Renal cortex interstitium (tissue), 15 donors: ENCODE measurements at places on chromosomes 1 and 21. TPM values are rescaled to one million over a fixed set of nuclear protein-coding genes. Genes with fewer than 3 reads are reported as not detected.

The ARHGEF16 gene
- polyA plus RNA-seq: 28.0 TPM

- no peak for DNase-seq
Measured at GRCh38 chr1:114032271-114033215, 53.3 kb downstream of the OLFML3 start.

GRCh38 chr1:115320377-115320776 lies 17.7 kb downstream of the NGF start:
- no peak for DNase-seq

DNA sequence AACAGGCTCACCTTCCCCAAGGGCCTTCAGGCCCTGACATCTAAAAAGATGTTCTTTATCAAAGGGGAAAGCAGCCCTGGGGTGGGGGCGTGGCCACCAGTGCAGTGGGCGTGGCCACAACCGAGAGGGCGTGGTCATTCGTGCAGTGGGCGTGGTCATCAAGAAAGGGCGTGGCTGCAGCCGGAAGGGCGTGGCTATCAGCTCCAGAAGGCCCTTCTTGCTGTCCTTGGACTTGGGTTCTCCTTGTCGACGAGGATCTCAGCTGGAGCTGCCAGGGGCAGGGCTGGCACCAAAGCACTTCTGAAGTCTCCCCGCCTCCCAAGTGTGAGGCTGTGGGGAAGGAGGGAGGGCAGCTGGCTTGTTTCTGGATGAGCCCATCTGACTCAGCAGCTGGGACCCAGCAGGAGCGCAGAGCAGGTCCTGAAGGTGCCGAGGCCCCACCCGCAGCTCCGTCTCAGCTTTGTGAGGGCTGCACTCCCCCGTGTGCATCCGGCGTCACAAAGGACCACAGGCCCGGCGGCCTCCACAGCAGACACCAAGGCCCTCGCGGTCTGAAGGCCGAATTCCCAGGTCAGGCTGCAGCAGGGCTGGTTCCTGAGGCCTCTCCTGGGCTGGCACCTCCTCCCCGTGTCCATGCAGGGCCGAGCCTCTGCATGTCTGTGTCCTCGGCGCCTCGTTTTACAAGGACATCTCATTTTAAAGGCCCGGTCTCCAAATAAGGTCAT lies 12.8 kb downstream of the PDE9A start:
- no peak for DNase-seq

DNA sequence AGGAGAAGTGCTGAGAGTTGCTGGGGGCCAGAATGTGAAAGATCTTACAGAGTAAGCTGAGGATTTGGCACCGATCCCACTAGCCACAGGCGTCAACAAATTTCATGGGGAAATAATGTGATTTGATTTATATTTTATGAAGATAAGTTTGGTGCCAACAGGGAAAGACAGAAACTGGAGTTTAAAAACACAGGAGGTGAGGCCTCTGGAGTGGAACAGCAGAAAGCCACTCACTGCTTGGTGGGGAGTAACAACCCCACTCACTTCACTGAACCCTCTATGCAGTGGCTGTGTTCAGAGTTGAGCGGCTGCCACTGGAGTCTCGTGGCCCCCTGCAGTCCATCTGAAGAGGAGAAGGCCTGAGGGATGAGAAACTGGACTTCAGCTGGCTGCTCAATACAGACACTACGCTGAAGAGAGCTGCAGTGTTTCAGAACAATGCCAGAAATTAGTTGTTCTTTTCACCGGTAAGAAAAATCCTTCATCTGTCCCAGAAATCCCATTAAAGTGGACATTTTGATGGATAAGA lies 48.0 kb upstream of the RXRG start:
- DNase-seq: no peak

GRCh38 chr1:186804679-186805078 lies 24.1 kb upstream of the PLA2G4A start:
- no peak for DNase-seq

GRCh38 chr1:109901524-109902145 lies 9.0 kb upstream of the CSF1 start:
- DNase-seq: no peak

GRCh38 chr1:210263963-210264362 lies 31.4 kb downstream of the SERTAD4 start:
- no peak for DNase-seq

DNA sequence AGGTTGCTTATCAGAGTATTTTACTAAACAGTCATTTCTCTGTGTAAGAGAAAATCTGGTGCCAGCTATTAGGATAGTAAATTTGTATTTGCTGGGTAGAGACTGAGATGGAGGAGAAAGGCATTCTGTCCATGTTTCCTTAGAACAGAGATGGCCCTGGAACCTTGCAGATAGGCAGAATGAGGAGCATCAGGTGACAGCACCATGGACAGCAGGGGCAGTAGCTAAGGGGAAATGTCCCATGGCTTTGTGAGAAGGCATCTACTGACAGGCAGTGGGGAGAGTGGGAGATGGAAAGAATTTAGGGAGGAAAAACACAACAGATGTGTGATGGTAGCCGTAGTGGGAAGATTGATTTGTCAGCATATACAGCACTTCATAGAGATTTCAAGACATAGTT lies 105.0 kb downstream of the PRRX1 start:
- no peak for DNase-seq

GRCh38 chr1:240000634-240001033 lies 91.0 kb upstream of the FMN2 start:
- no peak for DNase-seq

DNA sequence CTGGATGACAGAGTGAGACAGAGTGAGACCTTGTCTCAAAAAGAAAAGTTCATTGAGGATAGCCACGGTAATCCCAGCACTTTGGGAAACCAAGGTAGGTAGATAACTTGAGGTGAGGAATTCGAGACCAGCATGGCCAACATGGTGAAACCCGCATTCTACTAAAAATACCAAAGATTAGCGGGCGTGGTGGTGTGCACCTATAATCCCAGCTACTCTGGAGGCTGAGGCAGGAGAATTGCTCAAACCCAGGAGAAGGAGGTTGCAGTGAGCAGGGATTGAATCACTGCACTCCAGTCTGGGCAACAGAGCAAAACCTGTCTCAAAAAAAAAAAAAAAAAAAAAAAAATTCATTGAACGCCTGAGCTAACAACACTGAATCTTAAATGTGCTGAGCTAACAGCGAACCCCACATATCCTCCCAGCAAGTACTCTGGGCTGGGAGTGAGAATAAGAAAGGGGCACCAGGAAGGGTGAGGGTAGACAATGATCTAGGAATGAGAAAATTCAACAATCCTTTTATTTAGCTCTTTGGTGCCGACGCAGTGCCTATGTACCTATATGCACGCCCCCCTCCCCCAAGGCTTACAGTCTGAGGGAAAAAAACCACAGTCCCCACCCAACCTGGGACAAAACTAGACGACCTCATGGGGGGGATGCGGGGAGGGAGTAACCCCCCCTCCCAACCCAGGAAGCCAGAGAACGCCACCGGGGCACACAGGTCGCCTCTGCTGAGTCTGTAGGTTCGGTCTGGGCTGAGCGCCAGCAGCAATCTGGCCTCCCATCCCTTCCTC lies 1.4 kb upstream of the CACNA1S start:
- DNase-seq: no peak

DNA sequence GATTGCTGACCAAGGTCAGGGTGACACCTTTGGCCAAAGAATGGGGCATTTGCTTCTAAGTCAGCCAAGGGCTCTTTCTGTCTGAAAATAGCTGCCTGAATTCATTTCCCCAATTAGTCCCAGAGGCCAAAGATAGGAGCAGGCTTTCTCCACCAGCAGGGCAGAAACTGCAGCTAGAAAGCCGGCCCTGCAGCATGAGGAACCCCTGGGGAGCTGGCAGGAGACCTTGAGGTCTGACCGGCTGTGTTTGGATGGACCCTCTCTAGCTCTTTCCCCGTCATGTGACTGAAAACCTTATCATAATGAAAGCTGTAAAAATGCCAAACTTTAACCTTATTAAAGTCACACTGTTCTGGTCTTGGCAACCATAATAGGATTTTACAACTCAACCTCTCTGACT lies 93.4 kb downstream of the CD58 start:
- no peak for DNase-seq

- DNase-seq: no peak
Measured at GRCh38 chr1:30763651-30764248, 6.2 kb upstream of the LAPTM5 start.
